ENCODE measurements at places on chromosomes 12 and 14.

- DNase-seq, result no peak
These were observed 4.6 kb downstream of the ZNF384 start for GRCh38 chr12:6684609-6685008.

DNA sequence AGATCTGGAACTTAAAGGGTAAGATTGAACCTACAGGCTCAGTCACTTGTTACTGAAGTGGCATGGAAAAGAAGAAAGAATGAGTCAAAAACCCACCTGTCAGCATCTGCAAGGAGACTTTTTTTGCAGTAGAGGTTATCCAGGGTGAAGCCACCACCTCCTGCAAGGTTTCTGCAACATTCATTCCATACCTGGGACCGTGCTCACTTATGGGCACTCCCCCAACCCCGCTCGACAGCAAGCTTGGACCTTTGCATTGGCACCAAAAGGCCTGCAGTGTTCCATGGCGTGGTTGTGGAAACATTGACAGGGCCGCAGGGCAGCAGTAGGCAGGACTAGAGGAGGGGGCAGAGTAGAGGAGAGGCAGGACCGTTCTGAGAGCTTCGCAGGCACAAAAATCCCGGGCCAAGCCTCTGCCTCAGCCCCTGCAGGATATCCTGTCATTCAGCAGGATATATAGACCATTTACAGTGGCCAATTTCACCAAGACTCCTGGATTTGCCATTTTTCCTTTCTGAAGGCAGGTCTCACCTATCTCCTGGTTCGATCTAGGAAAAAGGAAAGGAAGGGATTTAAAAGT is at the start of gene STAB2:
TSS of gene STAB2 (plus strand) at position 483 of the 580 bp plus-strand sequence. CDS start 204 bp downstream, outside the sequence.
- no peak for DNase-seq

DNA sequence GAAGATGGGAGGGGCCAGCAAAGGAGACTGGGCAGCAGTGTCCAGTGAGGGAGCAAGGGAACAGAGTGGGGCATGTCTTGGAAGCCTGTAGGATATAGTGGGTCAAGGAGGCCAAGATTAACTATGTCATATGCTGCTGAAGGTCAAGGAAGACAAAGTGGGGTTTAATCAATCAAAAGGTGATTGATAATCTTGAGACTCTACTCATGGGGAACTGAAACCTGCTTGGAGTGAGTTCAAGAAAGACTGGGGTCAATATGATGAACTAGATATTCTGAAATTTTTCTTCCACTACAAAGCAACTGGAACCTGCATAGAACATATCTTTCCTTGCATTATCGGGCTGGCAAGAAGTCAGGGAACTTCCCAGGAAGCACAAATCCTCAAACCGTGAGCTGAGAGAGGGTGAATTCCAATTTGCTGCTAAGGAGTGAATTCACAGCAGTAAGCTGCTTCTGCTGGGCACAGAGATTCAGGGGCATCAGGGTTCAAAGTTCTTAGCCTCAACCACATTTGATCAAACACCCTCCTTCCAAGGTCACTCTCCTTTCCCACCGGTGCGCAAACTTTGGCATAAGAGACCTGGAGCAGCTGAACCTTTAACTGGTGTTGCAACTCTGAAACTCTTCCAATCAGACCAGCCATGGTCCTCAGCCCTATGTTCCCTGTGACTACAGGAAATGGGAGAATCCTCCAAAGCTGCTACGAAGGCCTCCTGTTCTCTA is 40.3 kb upstream of the DCD start:
- no peak for DNase-seq

GRCh38 chr12:22615963-22616501 is 8.9 kb upstream of the ETNK1 start:
- DNase-seq, result no peak

GRCh38 chr12:120498870-120499515 is 3.1 kb downstream of the DYNLL1 start:
- no peak for DNase-seq

DNA sequence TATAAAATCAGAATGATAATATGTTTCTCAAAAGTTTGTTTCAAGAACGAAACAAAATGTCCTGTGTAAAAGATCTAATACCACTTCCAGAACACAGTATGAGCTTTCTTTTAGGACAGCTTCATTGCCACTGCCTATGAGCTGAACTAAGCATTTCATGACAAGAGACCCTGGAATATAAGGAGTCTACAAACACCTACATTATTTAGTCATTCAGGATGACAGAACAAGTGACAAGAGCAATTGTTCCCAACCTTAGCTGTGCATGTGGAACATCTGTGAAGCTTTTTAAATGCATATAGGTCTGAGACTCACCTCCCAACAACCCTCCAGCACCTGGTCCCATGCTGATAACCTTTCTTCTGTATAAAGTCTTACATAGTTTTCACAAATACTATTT is 103.1 kb upstream of the GARIN6 start:
- DNase-seq, result no peak

DNA sequence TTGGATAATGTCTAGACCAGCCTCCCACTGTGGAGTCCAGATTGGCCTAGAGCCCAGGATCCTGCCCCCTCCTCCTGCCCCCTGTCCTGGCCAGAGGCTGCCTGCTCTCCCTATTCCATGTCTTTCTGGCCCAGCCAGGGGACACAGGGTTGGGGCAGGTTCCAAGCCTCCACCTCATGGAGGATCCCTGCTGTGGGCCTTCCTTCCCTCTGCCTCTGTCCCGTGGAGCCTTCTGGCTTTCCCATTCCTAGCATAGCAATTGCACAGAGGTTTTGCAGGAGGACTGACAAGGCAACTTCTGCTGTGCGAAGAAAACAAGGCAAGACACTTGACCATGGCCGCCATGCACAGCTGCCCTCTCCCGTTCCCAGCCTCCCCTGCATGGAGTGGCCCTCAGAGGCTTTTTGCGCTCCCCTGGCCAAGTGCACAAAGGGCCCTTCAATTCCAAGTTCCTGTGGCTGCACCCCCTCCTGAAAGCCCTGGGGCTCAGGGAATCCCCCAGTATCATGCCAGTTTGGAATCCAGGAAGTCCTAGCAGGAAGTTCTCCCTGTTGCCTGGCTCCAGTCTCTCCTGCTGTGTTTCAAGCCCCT is 42.1 kb downstream of the KRT80 start:
- no peak for DNase-seq

DNA sequence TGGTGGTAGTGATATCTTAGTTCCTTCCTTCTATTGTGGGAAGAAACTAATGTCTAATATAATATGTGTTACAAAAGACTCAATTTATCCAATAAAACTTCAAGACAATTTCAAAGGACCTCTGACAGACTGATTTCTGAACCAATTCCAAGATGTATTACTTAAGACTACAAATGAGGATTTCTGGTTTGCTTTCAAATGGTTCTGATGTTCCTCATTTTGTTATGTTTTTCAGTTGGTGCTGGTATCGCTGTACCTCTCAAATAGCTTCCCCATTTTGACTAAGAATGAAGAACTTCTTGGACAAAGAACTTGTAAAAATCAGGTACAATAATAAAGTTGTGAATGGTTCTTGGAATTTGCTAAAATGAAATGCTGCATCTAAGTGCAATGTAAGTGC is 19.4 kb upstream of the MBIP start:
- DNase-seq, result no peak

GRCh38 chr14:103561381-103562178 is 877 bp downstream of the BAG5 start:
- DNase-seq, result no peak

DNA sequence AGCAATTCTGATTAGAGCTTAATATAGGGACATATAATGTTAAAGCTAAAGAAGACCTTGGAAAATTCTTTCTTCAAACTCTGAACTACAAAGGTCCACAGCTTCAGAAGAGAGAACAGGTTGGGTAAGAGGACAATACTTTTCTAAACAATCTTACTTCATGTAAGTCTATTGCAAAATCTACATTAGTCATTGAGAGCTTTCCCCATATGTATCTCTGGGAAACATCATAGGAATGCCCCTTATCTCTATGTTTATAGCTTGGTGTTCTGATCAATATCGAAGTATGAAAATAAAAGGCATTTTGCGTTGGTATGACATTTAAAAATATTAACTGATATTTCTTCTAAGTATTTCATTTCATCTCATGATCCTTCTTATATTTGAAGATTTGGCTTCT is 962.6 kb downstream of the AACS start:
- DNase-seq, result no peak

- DNase-seq, result no peak
These were observed 21.1 kb upstream of the AKAP6 start for GRCh38 chr14:32307881-32308582.

GRCh38 chr12:6377667-6377994 is 2.3 kb upstream of the SCNN1A start:
- no peak for DNase-seq

- no peak for DNase-seq
These were observed 153.9 kb downstream of the PRKCH start for GRCh38 chr14:61475316-61475715.

GRCh38 chr12:5694759-5695409 is 250.2 kb downstream of the ANO2 start:
- no peak for DNase-seq

GRCh38 chr12:45203767-45204166 is 12.1 kb upstream of the ANO6 start:
- DNase-seq, result no peak

DNA sequence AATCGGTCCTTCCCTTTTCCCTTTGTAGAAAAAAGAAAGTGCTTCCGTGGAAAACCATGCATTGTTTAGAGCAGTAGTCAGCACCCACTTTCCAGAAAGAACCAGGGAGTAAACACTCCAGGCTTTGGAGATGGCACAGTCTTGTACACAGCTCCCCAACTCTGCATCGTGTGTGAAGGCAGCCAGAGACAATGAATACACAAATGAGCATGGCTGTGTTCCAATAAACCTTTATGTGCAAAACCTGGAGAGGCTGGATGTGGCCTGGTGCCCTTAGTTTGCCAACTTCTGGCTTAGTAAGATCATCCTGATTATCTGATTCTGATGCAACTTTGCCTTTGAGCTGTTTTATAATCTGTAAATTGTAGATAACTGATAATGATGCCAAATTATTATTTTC is 463.4 kb upstream of the TMEM132C start:
- DNase-seq, result no peak

DNA sequence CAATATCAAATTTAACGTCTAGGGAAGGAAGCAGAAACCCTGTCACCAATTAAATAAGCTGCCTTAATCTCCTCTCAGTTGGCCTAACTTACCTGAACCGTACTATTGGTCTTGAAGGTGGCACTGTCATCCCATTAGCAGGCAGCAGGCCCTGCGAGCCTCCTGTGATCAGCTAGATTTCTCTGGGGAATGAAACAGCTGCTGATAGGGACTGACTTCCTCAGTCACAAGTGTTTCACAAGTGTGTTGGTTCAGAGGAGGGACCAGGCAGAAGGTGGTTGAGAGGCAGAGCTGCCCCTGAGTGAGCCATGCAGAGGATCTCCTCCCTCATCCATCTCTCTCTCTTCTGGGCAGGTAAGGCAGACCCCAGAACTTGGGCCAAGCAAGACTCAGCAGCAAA is 166.8 kb downstream of the DAD1 start:
- DNase-seq, result no peak

- no peak for DNase-seq
These were observed 6.0 kb downstream of the CHPT1 start for GRCh38 chr12:101703487-101703886.

DNA sequence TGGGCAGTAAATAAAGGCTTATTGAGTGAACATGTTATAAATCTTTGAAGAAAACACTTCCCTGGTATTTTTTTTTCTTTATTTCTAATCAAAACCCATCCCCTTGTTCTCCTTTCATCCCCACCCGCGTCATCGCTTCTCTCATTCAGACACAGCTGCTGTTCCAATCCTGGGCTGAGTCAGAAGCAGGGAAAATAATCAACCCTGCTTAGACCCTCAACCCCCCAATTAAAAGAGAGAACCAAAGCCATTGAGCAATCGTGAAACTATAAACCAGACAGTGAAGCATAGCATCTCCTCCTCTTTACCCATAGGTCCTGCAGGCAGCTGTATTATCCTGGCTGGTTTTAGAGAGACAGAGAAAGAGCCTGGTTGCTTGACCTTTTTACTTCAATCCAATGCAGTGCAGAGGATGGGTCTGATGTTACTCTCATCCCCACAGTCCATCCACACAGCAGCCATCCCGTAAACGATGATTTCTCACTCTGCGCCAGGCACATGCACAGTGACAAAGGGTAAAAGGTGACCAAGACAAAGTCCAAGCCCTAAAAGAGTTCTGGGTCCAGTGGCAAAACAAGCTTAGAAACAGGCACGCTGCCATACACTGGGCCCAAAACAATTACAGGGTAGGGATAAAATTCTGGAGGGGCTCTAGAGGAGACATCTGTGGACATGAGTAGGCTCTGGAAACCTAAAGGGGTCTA is 238.3 kb downstream of the GALC start:
- DNase-seq, result no peak

- no peak for DNase-seq
These were observed 2.3 kb upstream of the ZNF384 start for GRCh38 chr12:6691473-6691872.

DNA sequence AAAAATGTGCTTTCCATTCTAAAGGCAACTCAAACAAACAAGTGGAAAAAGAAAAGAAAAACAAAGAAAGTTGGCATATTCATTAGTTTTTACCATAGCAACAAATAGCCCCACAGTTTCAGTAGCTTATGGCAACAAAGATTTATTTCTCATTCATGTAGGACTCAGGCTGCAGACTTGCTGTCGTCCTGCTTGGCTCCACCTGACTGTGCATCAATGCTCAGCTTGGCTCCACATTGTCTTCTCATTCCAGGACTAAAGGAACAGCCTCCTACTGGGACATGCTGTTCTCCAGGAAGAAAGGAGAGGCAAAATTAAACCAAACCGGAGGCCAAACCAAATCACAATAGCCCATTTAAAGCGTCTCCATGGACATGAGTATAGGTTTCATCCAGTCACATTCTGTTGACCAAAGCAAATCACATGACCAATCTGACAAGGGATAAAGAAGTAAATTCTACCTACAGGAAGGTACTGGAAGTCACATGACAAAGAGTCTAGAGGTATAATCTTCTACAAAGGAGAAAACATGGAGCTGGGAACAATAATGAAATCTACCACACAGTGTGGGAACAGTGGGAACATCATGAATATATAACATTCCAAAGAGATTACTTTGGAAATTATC is 222.5 kb downstream of the PIK3C2G start:
- DNase-seq, result no peak

DNA sequence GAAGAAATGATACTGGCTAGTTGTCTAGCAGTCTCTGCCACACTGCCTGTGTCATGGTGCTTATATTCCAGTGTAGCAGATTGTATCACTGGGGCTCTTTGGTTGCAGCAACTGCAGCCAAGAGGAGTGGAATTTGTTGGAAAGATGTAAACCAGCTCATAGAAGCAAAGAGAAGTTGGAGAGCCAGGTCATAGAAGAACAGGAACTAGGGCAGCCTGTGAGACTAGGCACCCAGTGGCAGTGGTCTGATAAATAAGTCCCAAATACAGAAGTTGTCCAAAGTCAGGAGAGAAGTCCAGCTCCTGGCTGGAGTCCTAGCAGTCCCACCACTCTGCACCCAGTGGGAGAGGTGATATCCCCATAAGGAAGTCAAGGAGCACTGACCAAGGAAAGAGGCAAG is 172.5 kb upstream of the ARID2 start:
- no peak for DNase-seq

GRCh38 chr12:39071611-39072010 is 166.2 kb upstream of the CPNE8 start:
- DNase-seq, result no peak

- DNase-seq, result no peak
These were observed 236.1 kb upstream of the DDHD1 start for GRCh38 chr14:53389202-53389601.

GRCh38 chr12:56677680-56678079 is 10.4 kb downstream of the PTGES3 start:
- DNase-seq, result no peak

Data from stimulated activated CD8-positive, alpha-beta memory T cell treated with anti-CD3 and anti-CD28 coated beads, Interleukin-4, amount 100 ng/mL, for 1 hour (primary cell).